Stimulated activated CD4-positive, alpha-beta T cell treated with anti-CD3 and anti-CD28 coated beads, Interleukin-2, amount 100 ng/mL, for 24 hours (primary cell): ENCODE measurements at places on chromosomes 16 and 17.

DNA sequence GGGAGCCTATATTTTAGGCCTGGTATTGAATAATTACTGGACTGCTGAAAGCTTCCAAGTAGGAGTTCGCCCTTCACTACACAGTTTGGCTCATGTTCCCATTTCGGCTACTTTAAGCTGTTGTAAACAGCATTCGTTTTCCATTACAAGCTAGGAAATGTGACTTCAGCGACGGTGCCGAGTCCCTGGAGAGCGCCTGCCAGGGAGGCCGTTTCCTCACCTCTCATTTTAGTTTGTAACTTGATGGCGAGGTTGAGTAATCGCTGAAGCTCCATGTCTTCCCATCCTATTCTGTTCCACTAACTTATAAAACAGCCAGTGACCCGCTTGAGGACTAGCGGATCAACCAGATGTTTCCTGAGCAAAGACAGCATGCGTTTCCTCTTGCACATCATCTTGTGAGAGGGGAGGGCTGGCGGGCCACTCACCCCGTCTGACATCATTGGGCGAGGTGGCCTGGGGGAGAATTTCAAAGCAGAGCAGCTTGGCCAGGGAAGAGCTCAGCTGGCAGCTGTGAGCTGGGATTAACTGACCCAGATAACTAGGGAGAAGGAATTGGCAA is 32.9 kb downstream of the PCTP start:
- DNase-seq: no peak

DNA sequence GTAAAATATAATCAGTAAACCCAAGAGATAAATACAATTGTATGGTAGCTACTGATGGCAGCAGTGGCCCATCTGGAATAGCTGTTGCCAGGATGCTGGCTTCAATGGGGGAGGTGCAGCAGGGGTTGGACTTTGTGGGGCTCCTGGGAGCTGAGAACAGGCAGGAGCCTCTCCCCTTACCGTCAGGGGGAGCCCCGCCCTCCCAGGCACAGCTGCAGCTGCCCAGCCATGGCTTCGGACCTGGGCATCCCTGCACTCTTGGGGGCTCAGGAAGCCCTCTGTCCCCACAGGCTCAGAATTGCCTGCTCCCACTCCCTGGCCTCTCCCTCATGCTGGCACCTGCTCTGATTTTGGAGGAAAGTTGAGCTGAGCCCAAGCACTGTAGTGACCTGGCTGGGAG is 741.1 kb downstream of the CDH11 start:
- no peak for DNase-seq

DNA sequence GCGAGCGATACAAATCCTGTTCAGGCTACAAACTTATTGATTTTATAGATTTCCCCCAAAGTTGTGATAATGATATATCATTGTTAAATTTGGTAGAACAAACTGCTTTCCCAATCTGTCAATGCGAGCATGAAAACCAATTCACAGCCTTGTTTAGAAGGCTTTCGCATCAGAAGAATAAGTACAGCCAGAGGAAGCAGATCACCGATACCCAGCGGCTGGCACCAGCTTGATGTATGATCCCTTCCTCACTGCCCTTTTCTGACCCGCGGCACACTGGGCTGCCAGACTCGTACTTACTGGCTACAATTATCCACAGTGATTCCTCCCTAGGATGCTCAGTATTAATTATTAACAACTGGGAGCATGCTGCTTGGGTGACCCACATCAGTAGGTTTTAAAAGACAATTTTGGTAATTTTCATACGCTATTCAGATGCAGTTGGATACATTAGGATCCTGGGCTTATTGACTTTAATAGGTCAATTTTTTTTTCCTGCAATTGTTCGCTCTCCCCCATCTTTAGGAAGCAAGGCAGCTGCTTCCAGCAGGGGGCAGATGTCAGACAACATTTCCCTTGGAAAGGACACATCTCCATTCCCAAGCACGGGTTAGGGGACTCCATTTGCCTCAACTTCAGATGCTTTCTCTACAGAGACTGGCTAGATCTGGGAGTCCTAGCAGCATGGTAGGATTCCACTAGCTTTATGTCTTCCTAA is 582.7 kb upstream of the PSMD7 start:
- DNase-seq: no peak

GRCh38 chr16:79750311-79750710 is 149.8 kb upstream of the MAF start:
- DNase-seq: no peak

- DNase-seq: no peak
Observed at GRCh38 chr17:77377710-77378235, 237.0 kb downstream of the SEC14L1 start.

DNA sequence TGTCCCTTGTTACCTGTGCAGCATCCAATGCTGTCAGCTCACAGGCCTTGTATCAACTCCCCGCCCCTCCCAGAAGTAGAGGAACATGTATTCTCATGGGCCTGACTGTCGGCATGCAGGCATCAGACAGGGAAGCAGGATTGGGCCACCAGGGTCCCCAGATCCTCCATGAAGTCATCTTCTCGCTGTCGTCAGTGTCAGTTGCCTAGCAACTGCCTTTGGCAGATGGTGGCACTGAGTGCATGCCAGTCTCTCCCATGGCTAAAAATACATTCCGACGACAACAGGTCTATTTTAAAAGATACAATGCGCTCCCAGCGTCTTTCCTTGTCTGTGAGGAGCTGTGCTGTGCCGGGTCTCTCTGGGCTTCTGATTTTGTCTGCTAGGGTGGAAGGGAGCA is 36.8 kb upstream of the CES5A start:
- no peak for DNase-seq

DNA sequence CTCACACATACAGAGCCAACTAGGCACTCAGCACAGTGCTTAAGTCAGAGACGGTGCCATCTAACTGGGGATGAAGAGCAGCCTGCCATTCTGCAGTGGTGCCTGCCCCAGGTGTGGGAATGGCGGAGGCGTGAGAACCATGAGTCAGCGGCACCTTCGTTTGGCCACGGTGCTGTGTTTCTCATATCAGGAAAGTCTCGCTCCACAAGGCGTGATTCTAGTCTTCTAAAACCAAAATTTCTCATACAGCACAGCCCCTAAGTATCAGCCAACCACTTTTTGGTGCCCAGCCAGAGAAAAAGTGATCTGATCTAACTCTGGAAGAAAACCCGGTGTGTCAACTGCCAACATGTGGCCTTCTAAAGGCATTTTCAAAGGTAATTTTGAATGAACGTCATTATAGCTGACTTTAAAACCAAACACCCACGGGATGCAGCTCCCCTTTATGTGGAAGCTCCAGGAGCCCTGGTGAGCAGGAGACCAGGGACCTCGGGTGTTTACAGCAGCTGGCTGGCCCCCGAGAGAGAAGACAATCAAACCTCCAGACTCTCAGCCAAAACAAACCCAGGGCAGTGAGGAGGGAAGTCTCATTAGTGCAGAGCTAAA is 54.6 kb downstream of the ABCC12 start:
- peak; percentile 70 for DNase-seq

GRCh38 chr16:67441271-67441753 is 10.4 kb downstream of the HSD11B2 start:
- DNase-seq: no peak

GRCh38 chr17:8222380-8222629 is 11.9 kb upstream of the AURKB start:
- no peak for DNase-seq

DNA sequence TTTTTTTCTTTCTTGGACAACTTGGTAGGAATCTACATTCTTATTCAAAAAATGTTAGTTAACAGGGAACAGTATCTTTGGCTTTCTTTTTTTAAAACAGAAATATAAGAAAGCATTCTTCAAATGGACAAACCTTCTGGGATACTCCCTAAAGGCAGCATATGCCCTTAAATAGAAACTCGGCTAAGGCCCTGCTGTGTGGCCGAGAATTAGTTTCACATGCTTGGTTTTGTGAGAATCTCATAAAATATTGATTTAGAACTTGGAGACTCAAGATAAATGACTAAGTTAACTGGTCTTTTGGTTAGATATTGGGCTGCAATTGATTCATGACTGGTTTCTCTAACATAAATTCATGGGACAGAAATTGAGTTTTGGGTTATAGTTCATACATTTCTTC is 359.9 kb upstream of the XYLT1 start:
- no peak for DNase-seq

GRCh38 chr16:85253084-85253941 is 141.0 kb upstream of the CIBAR2 start:
- DNase-seq: peak; percentile 78

DNA sequence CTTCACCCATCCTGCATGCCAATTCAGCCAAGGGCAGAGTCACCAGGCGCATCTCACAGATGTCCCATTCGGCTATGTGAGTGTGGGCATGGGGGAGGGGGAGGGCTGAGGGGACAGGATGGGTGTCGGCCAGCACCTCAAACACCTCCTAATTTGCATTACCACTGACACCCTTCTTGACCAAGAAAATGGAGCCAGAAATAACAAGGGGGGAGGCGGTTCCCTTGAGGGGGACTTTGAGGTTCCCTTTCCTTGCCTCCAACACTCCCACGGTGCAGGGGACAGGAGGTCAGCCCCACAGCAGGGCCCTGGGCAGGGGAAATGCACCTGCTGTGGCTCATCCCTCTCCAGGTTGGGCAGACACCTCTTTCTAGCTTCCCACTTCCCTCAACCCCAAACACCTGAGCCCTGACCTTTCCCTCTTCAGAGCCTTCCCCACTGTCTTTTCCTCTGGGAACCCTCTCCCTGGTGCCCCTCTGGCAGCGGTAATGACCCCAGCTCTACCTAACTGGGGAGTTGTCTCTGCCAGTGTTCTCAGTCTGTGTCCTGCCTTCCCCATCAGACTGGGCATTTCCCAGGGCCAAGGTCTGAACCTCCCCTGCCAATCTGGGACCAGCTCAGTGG is 18.2 kb upstream of the TBX21 start:
- DNase-seq: no peak

DNA sequence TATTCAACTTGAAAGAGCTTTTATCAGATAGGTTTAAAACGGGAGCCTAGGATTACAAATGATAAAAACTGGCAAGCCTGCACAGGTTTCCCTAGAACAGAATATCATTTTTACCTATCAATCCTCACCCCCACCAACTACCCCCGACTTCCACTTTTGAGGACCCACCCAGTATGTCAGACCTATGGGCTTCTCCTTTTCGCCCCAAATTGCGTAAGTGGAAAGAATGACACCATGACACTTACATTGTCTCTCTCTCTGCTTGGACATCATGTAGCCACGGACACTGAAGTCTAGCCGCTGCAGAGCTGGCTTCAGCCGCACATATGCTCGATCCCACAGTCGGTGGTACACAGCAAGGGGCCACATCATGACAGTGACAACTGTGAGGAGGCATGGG is 7.4 kb upstream of the PSMC3IP start:
- no peak for DNase-seq

GRCh38 chr16:71675380-71675779 is 49.1 kb downstream of the PHLPP2 start:
- no peak for DNase-seq

GRCh38 chr17:18251204-18251603 is 7.3 kb downstream of the FLII start:
- DNase-seq: no peak

GRCh38 chr16:56094231-56094630 is 97.1 kb upstream of the GNAO1 start:
- DNase-seq: no peak

GRCh38 chr17:36594626-36595401 is 3.1 kb downstream of the DHRS11 start:
- no peak for DNase-seq
